ENCODE measurements at places on chromosomes 1 and 21.

- no peak for DNase-seq
These were observed 199.7 kb upstream of the ADGRL2 start for GRCh38 chr1:81600878-81601622.

GRCh38 chr1:34213956-34214355 is 37.2 kb downstream of the C1orf94 start:
- no peak for DNase-seq

DNA sequence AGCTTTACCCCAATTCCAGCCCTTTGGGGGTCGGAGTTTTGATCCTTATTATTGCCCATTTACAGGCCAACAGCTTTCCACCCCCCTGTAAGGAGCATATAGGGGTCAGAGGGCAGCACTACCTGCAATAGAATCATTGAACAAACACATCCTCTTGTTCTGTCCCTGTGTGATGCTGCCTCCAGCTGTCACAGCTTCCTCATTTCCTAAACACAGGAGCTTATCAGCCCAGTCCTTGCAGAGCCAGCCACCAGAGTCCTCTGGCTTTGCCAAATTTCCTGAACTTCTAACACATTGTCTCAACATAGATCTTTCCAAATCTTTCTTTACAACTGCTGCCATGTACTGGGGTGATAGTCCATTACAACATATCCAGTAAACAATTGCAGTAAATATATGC is 32.8 kb upstream of the PTBP2 start:
- DNase-seq: no peak

DNA sequence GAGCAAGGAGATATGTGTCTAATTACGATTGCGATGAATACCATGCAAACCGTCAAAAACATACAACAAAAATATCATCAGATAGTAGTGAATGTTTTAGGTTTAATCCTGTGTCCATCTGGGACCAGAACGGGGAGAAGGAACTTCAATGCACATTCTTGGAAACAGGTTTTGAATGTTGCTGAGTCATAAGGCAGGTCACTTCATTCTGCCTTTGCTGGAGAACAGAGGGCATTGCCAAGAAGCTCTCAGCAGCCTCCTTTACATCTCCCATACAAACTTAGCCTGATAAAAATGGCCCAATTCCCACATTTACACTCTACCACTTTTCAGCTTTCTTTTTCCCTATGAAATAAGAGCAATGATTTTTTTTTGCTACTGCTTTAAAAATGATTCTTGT is 78.0 kb upstream of the KCNJ6 start:
- no peak for DNase-seq

DNA sequence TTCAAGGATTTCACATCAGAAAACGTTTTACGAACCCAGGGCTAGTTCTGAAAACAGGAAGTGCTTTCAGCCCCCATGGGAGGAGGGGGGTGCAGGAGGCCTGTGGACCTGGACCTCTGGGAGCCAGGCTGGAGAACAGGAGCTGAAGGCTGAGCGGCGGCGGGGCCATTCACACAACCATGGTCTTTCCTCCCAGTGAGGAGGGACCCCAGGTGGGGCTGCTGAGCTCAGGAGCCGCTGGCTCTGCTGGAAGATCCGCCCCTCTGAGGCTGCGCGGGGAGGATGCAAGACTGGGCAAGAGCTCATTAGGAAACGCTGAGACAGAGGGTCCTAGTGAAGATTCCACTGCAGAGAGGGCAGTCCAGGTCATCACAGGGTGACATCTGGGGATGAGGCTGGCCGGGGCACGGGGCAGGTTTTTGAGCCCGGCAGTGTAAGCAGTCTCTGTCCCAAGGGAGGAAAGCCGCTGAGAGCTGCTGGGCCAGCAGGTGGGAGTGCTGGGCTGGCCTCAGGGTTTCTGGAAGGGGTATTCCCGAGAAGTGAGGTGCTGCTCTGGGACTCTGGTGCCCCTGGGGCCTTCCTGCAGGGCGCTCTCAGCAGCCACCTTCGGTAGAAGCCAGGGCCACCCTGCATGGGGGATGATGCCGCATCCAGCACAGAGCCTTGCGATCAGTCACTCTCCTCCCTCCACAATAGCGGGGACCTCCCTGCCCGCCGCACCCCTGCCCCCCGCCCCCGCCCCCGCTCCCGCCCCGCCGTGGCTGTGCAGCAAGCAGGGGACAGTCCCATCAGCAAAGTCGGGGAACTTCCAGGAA is 7.5 kb downstream of the MX2 start:
- no peak for DNase-seq

- DNase-seq: no peak
These were observed 22.5 kb upstream of the DMBX1 start for GRCh38 chr1:46467183-46467504.

DNA sequence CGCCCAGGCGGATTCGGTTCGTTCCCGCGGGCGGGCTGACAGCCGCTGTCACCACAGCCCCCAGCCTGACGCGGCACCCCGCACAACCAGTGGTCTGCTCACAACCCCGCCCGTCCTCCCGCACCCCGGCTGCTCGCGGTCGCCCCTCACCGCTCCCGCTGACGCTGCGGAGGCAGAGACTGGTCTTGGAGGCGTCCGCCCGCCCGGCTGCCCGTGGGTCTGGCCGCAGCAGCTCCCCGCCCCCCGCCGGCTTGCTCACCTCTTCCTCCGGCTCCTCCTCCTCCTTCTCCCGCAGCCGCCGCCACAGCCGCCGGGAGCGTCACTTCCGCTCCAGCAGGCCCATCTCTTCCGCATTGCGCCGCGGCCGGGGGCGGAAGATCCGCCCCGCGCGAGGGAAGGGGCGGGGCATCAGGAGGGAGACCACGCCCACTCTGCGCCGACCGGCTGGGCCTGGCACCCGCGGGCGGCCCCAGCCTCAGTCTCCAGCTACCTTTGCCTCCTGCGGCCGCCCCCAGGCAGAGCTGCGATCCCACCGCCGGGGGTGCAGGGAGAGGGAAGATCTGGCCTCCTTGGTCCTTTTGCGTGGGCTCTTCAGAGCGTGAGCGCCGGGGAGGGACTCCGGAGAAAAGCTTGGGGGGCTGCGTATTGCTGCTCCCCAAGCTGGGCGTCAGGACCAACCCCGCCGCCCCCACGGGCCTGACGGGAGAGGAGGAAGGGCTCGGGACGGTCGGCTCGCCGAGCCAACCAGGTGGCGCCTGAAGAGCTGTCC is at the start of gene SYNJ1:
Gene SYNJ1, minus strand, starts transcription at position 327 of the 769 bp plus-strand sequence. CDS start 1,118 bp downstream, outside the sequence.
- DNase-seq: peak; percentile 86

Data from A549 (cell line).